Left renal pelvis (tissue), 4 donors: ENCODE measurements at places on chromosomes 12 and 14.

DNA sequence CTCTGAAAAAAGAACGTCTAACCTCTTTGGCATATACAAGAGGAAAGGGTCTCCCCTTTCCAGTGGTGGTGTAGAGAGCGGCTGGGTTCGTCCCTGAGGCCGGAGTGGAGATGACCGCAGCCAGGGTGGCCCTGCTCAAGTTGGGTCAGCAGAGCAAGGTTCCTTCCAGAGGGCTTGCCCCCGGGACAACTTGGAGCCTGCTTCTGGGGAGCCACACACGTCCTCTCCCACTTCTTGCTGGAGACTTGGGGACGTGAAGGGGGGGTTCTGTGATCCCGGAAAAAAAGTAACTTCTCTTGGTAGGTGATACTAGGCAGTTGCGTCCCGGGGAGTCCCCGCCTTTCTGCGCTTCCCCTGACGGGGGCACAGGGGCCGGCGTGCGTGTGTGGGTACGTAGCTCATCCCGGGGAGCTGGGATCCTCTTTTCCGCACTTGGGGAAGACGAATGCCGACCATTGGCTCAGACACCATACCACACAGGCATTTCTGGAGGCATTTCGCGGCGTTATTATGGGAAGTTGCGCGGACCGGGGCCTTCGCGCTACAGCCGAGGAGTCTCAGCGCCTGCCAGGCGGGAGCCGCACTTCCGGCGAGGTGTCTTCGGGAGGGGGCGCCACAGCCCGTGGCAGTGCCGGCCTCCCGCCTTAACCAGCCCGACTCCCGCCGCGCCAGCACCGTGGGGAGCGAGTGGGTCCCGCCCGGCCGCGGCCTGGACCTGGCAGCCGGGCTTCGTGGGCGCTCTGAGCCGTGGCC, 14.8 kb upstream of the PAX9 start:
- DNase-seq: no peak

- no peak for DNase-seq
These were observed 109.6 kb downstream of the RMST start for GRCh38 chr12:97572220-97572619.

GRCh38 chr12:72311946-72312345, 39.8 kb downstream of the TRHDE start:
- DNase-seq: no peak

DNA sequence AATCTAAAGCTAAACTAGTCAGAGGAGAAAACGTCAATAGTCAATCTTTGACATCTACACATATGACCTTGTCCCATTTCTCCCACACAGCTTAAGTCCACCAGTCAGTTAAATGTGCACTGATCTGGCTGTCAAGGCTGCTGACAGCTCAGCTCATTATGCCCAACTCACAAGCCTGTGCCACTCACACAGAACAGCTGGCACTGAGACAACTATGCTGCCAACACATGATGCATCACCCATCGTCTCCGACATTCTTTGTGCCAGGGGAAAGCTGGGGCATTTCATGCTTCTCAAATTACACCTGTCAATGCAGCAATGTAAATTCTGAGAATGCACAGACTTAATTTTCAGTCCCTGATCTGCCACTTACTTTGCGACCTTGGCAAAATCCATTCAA, 25.3 kb downstream of the GNS start:
- DNase-seq: no peak

DNA sequence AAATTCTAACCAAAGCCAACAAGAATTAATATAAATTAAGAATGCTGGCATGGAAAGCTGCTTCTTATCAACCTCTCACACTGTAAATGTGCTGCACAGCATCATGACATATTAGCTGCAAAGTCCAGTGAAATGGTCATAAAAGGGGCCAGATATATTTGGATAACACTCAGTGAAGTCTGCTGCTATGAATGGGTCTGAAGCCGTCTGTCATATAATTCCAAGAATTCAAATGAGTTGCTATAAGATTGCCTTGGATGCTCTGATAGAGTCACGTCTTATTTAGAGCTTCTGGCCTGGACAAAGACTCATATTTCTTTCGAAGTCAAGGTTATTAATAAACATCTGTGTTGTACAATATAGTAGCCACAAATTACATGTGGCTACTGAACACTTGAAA, 54.3 kb upstream of the OVCH1 start:
- DNase-seq: no peak

DNA sequence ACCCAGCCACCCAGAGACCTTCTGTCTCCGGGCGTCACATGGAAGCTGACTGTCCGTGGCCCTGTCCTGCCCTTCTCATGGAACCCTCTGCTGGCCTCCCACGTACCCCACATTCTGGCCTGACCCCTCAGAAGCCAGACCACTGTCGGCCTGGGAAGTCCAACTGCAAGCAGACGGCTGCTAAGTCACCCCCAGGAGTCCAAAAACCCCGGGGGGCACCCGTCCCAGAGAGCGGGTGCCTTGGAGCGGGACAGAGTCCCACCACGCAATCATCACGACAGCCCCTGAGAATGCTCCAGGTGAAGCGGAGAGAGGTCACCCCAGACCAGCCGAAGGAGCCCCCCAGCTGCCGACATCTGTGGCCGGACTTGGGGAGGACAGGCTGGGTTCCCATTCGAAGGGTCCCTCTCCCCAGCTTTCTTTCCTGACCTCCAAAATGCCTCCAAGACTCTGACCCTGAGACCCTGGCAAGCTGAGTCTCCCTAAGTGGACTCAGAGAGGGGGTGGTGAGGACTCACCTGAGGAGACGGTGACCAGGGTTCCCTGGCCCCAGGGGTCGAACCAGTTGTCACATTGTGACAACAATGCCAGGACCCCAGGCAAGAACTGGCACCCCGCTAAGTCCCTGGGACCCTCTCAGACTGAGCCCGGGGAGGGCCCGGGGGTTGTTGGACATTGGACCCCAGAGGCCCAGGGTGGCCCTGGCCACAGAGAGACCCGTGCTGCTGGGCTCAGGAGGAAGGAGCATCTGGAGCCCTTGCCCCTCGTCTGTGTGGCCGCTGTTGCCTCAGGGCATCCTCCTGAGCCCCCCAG, 337.1 kb downstream of the TMEM121 start:
- no peak for DNase-seq
